ENCODE measurements at places on chromosomes 3 and 15.

DNA sequence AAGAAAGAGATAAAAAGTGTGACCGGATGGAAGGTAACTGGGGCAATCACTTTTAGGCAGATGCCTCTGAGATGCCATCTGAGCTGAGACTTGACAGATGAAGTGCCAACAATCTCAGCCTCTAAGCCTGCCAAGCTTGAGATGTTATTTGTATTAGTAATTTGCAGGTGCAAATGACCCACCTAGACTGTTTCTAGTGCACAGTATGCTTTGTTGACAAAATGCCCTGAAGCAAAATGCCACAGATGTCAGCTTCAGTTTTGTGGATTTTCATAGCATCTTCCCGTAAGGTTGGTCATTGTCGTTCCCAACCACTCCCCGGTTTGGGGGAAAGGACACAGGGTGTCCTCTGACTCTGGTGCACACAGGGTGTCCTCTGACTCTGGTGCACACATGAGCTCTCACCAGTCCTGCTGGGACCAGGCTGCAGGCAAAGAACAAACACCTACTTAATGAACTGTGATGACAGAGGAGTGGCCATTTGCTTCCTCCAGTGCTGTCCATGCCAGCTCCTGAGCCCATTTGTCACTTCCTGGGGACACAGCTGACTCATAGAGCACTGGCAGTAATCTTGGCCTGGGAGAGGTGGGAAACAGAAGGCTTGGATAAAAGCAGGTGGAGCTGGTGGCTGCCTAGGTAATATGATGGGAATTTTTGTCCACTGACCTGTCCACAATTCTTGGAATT, 16.7 kb upstream of the PPP1R2 start:
- no peak for DNase-seq

- no peak for DNase-seq
Measured at GRCh38 chr3:43291546-43291945, 5.2 kb downstream of the SNRK start.

- no peak for DNase-seq
Measured at GRCh38 chr3:50190936-50191660, at the start of gene GNAT1. GNAT1 (plus strand) TSS chr3:50191610; CDS start chr3:50191726, 116 bp downstream.

DNA sequence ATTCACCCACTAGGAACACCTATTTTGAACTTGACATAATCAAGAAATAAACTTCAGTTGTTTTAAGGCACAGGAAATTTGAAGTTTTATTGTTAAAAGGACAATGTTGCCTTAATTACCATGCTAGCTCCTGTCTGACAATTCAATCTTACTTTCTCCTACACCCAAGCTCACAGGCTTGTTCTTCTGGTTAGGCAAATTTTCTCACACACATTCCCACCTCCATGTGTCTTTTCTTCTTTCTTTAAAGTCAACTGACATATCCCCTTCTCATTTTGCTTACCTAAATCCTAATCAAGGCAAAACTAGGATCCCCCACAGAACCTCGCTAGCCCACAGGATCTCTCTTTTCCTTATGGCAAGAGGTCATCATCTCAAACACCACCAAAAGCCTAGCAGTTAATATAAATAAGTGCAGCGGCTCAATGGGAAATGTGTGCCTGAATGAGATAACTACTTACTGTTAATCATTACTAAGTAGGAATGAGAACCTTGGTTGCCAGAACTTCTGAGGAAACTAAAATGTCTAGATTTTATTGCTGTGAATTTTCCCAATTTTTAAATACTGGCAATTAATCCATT, 189.3 kb downstream of the PLCH1 start:
- DNase-seq = no peak

DNA sequence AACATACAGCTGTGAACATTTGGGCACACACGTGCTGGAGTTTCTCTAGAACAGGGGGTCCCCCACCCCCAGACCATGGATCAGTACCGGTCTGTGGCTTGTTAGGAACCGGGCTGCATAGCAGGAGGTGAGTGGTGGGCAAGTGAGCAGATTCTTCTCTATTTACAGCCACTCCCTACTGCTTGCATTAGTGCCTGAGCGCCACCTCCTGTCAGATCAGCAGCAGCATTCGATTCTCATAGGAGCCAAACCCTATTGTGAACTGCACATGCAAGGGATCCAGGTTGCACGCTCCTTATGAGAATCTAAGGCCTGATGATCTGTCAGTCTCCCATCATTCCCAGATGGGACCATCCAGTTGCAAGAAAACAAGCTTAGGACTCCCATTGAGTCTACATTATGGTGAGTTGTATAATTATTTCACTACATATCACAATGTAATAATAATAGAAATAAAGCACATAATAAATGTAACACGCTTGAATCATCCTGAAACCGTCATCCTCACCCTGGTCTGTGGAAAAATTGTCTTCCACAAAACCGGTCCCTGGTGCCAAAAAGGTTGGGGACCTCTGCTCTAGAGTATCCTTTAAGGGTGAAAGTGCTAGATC, 25.8 kb downstream of the CHRM5 start:
- no peak for DNase-seq

DNA sequence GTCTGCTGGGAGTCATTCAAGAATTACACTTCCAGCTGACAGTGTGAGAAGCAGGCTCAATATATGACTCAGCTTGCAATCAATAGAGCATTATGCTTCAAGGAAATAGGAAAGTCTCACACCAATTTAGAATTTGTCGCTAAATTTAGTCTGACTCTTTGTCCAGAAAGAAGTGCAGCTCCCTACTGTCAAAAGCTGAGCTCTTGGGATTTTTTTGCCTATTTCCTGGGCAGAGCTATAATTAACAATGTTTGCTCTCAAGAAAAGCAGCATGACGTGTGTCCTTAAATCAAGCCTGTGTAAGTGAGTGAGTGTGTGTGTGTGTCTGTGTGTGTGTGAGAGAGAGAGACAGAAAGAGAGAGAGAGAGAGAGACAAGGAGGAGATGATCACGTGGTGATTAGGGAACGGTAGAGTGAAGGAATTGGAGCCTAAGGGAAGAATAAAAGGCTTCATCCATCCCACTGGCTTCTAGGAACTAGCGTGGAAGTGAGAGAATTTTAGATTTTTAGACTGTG, 16.4 kb upstream of the SLC35G2 start:
- no peak for DNase-seq

- no peak for DNase-seq
Measured at GRCh38 chr15:74821091-74821789, 5.2 kb upstream of the CPLX3 start.

DNA sequence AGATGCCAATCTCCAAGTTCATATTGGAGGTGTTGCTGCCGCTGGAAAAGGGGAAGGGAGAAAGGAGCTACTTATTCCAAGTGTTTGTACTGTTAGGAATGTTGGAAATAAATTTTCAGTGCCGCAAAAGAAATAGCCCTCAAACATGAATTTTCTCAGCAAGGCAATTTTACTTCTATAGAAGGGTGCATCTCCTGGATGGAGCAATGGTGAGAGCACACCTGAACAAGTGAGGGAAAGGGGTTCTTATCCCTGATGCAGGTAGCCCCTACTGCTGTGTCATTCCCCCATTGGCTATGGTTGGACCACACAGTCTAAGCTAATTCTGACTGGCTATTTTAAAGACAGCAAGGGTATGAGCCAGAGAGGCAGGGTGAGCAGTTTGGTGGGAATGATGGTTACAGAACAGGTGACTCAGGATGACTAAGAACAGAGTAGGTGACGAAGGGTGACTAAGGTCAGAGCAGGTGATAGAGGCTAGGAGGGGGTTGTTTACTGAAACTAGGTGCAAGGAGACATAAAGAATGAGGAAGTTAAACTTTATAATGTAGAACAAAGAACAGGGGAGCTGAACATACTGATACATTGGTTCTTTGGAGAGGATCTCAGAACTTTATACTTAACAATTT, 503.5 kb downstream of the EDEM1 start:
- DNase-seq = no peak

DNA sequence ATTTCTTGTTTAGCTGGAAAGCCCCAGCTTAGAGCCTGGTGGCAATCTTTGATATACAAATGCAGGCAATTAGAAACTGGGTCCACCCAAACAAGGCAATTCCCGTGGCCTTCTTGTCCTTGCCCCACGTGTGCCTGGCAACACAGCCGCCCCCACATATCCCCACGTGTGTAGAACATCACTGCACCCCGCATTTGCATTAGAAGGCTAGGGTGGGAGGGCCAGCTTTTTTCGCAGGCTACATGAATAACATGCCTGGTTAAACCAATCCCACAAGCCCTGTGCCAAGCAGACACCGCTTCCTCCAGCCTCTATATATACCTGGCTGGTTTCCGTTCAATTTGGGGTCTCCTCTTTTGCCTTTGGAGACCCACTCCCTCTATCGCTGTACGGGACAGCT, 250.2 kb downstream of the ZNF385D start:
- DNase-seq = no peak

DNA sequence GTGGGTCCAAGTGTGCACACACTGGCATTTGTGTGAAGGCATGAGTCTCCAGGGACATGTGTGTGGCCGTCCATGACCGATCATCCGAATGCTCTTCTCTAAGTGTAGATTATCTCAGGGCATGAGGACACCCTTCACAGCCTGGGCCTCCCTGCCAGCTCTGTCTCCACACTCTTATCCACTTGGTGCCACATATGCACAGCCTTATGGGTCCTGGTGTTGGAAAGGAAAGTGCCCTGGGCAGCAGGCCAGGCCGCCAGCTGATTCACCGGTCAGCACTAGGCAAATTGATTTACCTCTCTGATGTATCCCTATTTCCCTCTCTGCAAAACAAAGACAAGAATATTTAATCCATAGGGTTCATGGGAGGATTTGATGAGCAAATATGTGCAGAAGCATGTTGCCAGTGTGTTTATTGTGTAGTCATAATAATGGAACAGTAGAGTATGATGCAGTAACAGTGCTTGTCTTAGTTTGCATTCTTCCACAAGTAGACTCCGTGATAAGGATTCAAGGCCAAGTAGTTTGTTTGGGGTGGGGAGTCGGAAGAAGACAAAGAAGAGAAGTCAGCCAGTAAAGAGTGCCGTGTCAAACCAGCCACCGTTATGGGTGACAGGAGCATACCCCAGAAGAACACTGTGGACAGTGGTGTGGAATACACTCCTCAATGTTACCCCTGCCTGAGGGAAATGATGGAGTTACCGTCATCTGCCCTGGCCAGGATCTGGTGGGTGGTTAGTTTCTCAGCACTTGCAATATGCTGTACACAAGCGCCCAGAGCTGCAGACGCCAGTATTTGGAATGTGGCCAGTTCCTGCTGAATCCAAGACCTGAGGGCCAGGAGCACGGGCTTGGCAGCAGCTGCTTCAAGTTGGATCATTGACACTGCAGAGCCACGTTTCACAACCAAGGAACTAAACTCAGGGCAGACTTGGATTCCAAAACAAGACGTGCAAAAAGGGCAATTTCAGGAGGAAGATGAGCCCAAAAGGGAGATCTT, 85.1 kb downstream of the MTHFS start:
- DNase-seq = no peak

GRCh38 chr3:183038221-183038620, 57.9 kb upstream of the DCUN1D1 start:
- no peak for DNase-seq

GRCh38 chr3:143627336-143627735, 220.9 kb downstream of the SLC9A9 start:
- no peak for DNase-seq

DNA sequence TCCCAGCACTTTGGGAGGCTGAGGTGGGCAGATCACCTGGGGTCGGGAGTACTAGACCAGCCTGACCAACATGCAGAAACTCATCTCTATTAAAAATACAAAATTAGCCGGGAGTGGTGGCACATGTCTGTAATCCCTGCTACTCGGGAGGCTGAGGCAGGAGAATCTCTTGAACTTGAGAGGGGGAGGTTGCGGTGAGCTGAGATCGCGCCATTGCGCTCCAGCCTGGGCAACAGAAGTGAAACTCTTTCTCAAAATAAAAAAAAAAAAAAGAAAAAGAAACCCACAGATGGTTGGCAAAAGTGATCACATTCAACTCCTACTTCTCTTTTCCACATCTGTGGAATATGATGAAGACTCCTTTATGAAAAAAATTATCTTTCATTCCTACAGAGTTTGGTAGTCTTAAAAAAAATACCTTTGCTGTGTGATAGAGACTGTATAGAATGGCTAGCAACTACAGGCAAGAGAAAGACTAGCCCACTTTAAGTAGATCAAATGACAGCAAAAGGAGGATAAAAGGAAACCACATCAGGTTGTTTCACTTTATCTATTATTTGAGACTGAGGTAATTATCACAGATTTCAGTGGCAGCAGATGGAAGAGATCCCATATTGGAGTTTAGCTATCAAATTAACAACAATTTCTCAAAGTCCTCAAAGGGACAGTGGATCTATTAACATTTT, 172.9 kb upstream of the TSPAN3 start:
- DNase-seq = no peak

DNA sequence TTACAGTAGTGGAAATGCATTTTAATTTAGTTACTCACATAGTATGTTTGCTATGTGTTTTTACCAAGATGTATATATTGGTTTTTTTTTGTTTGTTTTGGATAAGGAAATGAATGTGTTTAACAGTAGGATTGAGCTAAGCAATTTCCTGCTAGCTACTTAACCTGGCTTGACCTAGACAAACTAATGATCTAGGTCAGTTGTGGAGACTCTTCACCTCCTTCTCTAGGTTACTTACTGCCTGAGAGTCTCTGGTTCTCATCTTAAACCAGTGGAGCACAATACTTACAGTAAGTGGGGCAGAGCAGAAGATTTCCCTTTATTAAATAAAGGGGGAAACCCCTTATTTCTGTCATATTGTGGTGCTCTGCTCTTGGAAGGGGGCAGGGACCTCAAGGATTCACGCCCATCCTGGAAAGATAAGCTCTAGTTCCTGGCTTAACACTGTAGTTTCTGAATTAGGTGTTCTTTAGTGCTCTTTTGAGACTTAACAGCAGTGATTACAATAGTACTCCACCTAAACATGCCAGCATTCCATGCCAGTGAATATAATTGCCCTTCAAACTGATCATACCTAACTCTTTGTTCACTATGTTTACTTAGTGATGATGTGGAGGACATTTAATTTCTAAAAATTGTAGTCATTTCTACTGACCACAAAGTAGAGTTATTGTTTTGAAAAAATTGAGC, 79.9 kb downstream of the UBP1 start:
- no peak for DNase-seq

DNA sequence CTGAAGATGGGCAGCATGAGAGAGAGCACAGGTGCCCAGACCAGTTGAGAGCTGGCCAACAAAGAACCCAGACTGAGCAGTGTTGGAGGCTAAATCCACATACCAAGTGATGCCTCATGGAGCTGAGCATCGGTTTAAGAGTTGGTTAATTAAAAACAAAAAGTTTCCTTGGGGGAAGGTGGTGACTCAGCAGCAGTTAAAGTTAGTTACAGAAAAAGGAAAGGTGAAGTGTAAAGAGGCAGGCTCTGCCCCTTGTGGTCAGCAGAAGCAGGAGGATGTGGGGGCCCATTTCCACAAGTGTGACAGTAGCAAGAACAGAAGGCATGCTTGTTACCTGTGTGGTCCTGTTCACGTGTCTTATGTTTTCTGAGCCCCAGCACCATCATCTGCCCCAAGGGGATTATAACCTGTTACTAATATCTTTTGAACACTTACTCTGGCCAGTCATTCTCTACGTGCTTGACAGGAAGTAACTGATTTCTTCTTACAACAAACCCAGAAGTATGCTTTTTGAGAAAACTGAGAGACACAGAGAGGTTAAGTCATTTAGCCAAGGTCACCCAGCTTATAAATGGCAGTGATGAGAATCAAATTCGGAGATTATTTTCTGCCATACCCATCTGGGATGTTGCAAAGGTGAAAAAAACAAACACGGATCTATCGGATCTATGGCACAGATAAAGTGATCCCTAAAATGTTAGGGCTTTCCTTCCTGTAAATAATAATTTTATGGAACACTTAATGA, 91.0 kb downstream of the EPHB1 start:
- no peak for DNase-seq

- no peak for DNase-seq
Measured at GRCh38 chr15:69758291-69758771, 305.7 kb downstream of the RPLP1 start.

Data from stimulated activated CD4-positive, alpha-beta T cell treated with anti-CD3 and anti-CD28 coated beads, Interleukin-12 subunit alpha, Interleukin-12 subunit beta, amount 100 ng/mL, for 4 hours (primary cell).